ENCODE measurements at places on chromosomes 5 and 9. TPM values are rescaled to one million over a fixed set of nuclear protein-coding genes. Genes with fewer than 3 reads are reported as not detected.

DNA sequence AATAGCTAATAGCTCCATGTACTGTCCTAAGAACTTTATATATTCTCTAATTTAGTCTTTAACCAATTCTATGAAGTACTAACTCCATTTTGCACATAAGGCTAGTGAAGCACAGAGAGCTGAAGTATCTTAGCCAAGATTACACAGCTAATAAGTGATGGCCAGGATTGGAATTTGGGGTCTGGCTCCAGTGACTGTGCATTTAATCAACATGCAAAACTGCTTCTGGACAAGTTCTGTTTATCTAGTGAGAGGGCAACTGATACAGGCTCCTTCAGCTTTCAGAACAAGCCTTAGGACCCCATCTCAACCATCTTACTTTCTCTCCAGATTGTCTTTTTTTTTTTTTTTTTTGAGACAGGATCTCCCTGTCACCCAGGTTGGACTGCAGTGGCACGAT, 21.3 kb downstream of the SLC25A25 start:
- DNase-seq: no peak

Gene SPATA31C1
- 0.40 TPM for polyA plus RNA-seq

DNA sequence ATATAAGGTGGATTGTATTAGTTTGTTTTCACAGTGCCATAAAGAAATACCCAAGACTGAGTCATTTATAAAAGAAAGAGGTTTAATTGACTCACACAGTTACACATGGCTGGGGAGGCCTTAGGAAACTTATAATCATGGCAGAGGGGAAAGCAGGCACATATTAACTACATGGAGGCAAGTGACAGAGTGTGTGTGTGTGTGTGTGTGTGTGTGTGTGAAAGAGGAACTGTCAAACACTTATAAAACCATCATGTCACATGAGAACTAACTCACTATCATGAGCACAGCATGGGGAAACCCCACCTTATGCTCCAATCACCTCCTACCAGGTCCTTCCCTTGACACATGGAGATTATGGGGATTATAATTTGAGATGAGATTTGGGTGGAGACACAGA, 118.6 kb downstream of the SPEF2 start:
- no peak for DNase-seq

Gene GFRA3
- polyA plus RNA-seq: 3.6 TPM

DNA sequence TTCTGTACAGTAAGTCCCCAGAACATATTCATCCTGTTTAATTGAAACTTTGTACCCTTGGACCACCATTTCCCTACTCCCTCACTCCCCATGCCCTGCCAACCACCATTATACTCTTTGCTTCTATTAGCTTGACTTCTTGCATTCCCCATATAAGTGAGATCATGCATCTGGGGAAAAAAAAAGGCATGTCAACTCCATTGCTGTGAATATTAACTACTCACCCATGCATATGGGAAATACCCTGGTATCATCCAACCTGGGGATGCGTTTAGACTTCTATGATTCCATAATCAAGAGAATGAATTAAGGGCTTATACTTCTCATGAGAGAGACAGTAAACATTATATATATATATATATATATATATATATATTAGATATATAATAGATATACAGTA, 659.4 kb upstream of the C9orf72 start:
- no peak for DNase-seq

DNA sequence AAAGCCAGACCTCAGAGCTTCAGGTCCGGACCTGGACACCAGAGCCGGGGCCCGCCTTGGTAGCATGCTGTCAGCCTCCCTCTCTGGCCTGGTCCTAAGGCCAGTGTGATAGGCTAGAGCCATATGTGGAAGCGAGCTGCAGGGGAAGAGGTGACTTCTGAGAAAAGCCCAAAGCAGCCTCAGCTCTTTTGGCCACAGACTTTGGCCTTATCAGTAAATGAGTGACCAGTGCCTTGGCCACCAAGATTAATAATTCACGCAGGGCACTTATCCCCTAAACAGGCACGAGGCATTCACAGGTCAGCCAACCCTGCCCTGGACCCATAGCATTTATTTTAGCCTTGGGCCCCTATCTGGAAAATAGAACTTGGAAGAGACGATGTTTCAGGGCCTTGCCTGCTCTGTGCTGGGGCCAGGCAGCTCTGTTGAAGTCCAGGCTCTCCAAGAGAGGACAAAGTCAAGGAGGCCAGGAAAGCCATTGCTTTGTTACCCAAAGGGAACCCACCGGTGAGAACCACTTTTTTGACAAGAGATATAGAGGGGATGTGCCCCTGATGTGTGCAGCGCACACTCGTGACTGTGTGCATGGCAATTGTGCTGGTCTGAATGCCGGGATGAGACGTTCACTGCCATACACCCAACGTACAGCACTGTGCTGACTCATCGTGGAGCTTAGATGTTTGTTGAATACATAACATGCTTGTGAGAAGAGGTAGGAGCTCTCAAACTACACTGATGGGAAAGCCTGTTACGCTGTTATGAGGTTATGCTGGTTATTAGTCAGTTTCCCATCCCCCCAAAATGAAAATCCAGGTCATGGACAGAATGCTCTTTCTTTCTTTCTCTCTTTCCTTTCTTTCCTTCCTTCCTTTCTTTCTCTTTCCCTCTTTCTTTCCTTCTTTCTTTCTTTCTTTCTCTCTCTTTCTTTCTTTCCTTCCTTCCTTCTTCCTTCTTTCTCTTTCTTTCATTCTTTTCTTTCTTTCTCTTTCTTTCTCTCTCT, 5.0 kb upstream of the SLC34A1 start:
- DNase-seq: no peak

Gene IL4
- not detected for polyA plus RNA-seq

DNA sequence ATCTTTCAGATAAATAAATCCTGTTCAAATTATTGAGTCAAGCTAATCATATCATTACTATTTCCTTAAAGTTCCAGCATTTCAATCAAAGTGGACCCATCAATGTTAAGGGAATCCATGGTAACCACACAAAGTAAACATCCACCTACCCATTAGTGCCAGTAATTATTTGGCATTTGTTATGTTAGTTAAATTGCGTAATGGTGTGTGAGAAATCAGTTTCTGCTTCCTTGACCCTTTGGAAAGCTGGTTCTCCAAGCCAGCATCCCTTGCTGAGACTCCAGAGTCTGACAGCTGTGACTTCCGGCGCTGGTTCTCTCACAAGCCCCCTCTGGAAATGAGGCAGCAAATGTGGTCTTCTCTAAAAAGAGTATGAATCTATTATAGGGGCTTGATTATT, 308.6 kb upstream of the EFNA5 start:
- no peak for DNase-seq

- DNase-seq: no peak
These were observed 16.4 kb upstream of the TOR2A start for GRCh38 chr9:127751269-127752054.

GRCh38 chr9:72154468-72155285, 5.4 kb downstream of the GDA start:
- DNase-seq: no peak

Gene RGS7BP
- polyA plus RNA-seq: 7.2 TPM

Gene DMRT3
- polyA plus RNA-seq: 1.6 TPM

Gene CENPH
- polyA plus RNA-seq: 26.1 TPM

- DNase-seq: no peak
These were observed 33.6 kb upstream of the RASGRF2 start for GRCh38 chr5:80926536-80926935.

Gene BAAT
- 0.33 TPM for polyA plus RNA-seq

GRCh38 chr5:32182463-32183063, 8.4 kb upstream of the GOLPH3 start:
- no peak for DNase-seq

DNA sequence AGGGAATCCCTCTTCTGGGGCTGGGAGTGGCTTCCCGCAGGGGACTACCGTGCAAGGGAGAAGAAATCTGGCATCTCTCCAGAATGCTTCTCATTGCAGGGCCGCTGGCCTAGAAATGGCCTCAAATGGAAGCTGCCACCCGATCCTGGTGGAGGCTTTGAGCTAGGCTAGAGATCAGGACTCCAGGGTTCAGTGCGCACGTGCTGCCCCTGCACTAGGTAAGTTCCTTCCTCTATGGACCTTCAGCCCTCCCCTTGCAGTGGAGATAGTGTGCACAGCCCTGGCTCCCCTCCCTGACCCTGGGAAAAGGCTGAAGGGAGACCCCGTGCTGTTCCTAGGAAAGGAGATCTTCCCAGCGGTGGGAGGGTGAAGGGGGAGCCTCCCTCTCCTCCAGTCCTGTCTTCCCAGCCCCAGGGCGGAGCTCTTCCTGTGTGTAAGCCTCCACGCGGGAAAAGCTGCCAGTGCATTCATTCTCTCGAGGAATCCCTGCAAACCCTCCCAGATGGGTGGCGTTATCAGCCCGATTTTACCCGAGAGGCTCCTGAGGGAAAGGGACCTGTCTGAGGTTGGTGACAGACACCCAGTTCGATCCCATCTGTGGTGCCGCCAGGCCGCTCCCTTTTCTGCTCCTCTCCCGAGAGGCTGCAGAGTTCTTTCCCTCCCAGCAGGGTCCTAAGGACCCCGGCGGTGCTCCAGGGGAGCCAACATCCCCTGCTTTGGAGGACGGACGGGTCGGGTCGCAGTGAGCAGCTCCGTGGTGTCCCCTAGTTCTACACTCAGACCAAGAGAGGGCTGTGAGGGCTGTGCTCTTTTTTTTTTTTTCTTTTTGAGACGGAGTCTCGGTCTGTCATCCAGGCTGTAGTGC, 1.4 kb upstream of the CERCAM start:
- DNase-seq: no peak

Gene CCNO
- polyA plus RNA-seq: 5.8 TPM

- no peak for DNase-seq
These were observed 3.2 kb upstream of the BAAT start for GRCh38 chr9:101387871-101388506.

- peak; percentile 44 for DNase-seq
These were observed 160.7 kb downstream of the PAX5 start for GRCh38 chr9:36873247-36873875.

GRCh38 chr5:67248703-67249589, 52.3 kb upstream of the CD180 start:
- DNase-seq: no peak

GRCh38 chr9:94654165-94654894, 15.0 kb upstream of the FBP1 start:
- DNase-seq: no peak

GRCh38 chr5:73298772-73299630, 126.0 kb downstream of the TMEM174 start:
- DNase-seq: no peak

Gene GPRIN1
- 1.7 TPM for polyA plus RNA-seq

DNA sequence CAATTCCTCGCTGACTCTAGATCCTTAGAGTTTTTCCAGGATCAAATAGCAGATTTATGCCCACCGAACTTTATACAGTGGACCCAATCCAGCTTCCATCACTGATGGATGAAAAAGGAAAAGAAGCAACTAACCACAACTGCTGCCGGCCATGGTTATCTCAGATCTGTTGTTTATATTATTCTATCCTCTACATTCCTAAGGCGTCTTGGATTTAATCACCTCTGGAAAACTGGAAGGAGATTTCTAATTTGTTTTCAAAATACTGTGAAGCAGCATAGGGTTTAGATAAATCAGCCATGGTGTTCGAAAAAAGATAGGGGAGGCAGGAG, 663 bp upstream of the ZNF366 start:
- no peak for DNase-seq

Gene LEAP2
- polyA plus RNA-seq: 3.5 TPM
